ENCODE measurements at places on chromosomes 3 and 15.

GRCh38 chr3:30988769-30989168 lies 94.3 kb upstream of the GADL1 start:
- no peak for DNase-seq

- DNase-seq, result no peak
Observed at GRCh38 chr3:170258105-170258487, 35.9 kb downstream of the PRKCI start.

GRCh38 chr3:51940648-51941462 lies 849 bp downstream of the RRP9 start:
- DNase-seq, result no peak

GRCh38 chr3:3654916-3655315 lies 144.3 kb upstream of the LRRN1 start:
- no peak for DNase-seq

DNA sequence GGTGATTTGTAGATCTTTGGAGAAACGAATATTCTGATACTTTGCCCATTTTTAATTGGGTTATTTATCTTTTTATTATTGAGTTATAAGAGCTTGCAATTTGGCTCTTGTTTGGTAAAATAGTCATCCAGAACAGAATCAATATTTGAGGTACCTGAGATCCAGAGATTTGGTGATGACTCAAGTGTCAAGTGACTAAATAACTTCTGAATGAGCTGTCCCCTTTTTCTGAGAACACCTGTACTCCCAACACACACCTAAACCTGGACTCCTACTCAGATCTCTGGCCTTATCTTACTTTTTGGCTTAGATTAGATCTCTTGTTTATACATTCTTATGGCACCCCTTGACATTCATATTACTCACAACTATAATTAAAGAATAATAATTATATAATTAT lies 3.1 kb upstream of the TRA2B start:
- no peak for DNase-seq

- DNase-seq, result no peak
Observed at GRCh38 chr3:72593881-72594397, 254.3 kb downstream of the SHQ1 start.

- DNase-seq, result no peak
Observed at GRCh38 chr15:68113273-68113672, 59.2 kb downstream of the PIAS1 start.

DNA sequence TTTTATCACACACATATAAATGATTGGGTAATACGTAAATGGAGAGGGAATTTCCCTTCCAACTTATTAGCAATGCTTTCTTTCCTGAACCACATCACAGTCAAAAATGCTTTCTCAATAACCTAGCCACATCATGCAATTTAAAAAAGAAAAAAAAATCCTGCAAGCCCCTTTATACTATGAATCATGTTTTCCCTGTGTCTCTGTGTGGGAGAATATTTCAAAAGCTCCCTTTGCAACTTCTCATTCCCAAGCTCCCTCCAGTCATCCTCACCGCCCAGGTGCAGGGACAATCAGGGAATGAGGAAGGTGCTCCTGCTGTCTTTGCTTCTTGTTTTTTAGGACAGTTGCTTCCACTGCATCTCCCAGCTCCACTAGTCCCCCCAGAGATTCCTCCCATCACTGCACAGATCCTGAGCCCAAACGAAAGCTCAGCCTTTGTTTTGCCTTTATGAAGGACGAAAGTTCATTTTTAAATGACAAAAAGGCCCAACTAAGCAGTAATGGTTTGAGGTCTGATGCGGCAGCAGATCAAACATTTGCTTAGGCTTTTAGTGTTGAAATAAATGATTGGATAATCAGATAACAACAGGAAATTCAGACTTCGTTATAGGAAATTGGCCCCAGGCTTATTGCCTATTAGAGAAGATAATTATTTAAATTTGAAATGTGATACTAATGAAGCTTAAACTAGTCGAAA lies 47.8 kb upstream of the ADGRG7 start:
- no peak for DNase-seq

DNA sequence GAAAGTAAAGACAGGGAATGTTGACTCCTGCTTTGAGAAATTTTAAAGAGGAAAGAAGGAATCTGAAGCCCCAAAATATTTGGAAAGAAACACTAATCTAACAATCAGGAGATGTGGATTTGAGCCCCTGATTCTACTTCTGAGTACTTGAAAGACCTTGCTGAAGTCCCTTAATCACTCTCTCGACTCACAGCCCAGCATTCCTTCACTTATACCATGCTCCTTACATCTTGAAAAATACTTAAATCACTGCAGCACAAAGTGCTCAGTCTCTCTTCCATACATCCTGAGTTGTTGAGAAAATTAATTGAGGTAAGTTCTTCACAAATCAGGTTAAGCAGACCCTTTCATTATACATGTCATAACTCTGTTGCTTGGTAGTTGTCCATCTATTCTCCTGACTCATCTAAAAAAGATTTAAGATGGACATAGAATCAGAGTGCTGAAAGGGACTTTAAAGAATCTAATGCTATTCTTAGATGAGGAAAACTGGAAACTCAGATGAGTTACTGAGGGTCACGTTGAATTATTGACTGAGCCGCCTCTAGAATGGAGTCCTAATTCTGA lies 72.8 kb upstream of the THSD4 start:
- DNase-seq, result no peak

GRCh38 chr3:102255736-102256135 lies 179.1 kb upstream of the ZPLD1 start:
- no peak for DNase-seq

- no peak for DNase-seq
Observed at GRCh38 chr15:45393851-45394250, 15.5 kb upstream of the GATM start.
